ENCODE measurements at places on chromosomes 1 and 21. TPM values are rescaled to one million over a fixed set of nuclear protein-coding genes. Genes with fewer than 3 reads are reported as not detected.

PODN gene
- total RNA-seq, result not detected

GRCh38 chr1:49364676-49365075 lies 588.0 kb upstream of the BEND5 start:
- no peak for DNase-seq
- H3K36me3 ChIP-seq, result no peaks in the 10 kb centered on the region
- no peak overlapping the region for H3K4me3 ChIP-seq
- no peaks in the 10 kb centered on the region for H3K27me3 ChIP-seq

DNA sequence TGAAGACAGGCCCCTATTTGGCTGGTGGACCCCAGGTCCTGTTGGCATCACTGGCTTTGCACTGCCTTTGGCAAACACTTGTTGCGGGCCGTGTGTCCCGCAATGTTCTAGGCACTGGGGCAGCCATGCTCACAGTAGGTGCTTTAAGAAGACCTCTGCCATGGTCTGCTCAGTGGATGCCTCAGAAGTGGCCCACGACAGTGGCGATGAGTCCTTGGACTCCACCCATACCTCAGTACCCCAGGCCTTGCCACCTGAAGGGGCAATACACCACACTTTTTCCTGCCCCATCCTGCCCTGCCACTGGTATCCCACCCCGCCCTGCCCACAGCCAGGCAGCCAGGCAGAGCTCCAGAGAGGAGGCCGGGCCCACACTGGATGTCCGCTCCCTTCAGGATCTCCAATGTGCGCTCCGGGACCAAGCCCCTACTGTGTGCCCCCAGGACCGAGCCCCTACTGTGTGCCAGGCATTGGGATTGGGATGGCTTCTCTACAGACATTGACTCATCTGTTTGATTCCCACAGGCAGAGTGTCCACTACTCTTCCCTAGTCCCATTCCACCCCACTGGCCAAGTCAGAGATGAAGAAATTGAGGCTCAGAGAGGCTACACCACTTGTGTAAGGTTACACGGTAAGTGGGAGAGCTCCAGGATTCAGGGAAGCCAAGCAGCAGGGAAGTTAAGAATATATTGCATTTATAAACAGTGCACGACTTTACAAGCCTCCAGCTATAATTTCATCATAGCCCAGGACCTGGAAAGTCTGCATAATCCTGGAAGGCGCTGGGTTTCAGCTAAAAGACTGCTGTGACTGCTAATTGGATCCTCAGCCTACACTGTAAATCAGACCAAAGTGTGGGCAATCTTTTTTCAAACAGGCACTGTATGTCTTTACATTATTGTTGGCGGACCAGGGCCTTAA lies 101.6 kb downstream of the DMRTB1 start:
- DNase-seq, result no peak
- no peak overlapping the region for H3K4me3 ChIP-seq
- no peaks in the 10 kb centered on the region for H3K4me1 ChIP-seq
- no peaks in the 10 kb centered on the region for H3K36me3 ChIP-seq

DNA sequence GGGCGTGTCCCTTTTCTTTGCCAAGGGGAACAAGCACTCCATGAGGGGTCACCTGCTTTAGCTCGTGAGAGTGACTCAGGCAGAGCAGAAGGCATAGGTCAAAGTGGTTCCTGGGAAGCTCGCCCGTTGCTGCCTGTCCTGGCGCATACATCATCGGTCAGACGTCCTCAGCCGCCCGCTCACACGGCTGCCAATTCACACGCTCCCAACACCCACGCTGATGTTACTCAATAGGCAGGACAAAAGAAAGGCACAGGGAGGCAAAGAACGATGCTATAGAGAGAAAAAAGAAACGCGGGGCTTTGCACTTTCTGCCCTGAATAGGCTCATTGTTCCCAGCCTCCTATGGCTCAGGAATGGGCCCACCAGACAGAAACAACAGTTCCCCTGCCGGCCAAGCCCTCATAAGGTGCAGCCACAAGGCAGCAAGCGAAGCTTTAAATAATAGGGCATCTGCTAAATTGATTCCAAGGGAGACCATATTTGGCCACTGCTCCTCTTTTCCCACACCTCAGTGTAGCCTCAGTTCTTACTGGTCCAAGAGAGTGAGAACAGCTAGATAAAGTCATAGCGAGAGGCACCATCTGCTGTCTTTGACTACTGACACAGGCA lies 38.7 kb downstream of the VTCN1 start:
- H3K27ac ChIP-seq, result no peak overlapping the region
- H3K27me3 ChIP-seq, result no peaks in the 10 kb centered on the region
- DNase-seq, result no peak
- no peaks in the 10 kb centered on the region for H3K36me3 ChIP-seq
- H3K4me1 ChIP-seq, result no peaks in the 10 kb centered on the region
